ENCODE measurements at places on chromosomes 3 and 15.

GRCh38 chr3:133948131-133948810 lies 52.6 kb upstream of the RAB6B start:
- H3K4me3 ChIP-seq, result no peak overlapping the region
- no peaks in the 10 kb centered on the region for H3K36me3 ChIP-seq
- H3K27ac ChIP-seq, result no peak overlapping the region
- DNase-seq, result no peak

DNA sequence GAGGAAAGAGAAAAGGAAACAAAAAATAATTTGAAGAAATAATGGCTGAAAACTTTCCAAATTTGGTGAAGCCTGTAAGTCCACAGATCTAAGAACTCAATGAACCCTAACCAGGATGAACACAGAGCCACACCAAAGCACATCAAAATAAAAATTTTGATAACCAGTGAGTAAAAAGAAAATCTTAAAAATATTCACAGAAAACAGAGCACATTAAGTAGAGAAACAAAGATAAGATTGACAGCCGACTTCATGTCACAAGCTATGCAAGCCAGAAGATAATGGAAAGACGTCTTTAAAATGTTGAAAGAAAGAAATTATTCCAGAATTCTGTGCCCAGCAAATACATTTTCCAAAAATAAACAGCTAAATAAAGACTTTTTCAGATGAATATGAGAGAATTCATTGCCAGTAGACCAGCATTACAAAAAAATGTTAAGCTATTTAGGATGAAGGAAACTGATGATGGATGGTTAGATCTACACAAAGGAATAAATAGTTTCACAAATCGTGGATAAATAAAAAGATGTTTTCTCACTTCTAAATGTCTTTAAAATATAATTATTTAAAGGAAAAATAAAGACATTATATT lies 140.2 kb upstream of the SKOR1 start:
- no peaks in the 10 kb centered on the region for H3K36me3 ChIP-seq
- no peak for DNase-seq
- H3K4me3 ChIP-seq, result no peak overlapping the region
- no peaks in the 10 kb centered on the region for H3K4me1 ChIP-seq
- no peaks in the 10 kb centered on the region for H3K27me3 ChIP-seq

- H3K27ac ChIP-seq, result 0 out of 2 replicates have a peak overlapping the region, but pooled peaks have one; percentile 26
- peaks cover 56% of the 10 kb centered on the region for H3K4me1 ChIP-seq
- H3K36me3 ChIP-seq, result no peaks in the 10 kb centered on the region
- DNase-seq, result no peak
- no peak overlapping the region for H3K4me3 ChIP-seq
These were observed 9.9 kb downstream of the PDIA5 start for GRCh38 chr3:123076496-123077418.

GRCh38 chr3:132628157-132628556 lies 31.1 kb downstream of the ACKR4 start:
- H3K4me1 ChIP-seq, result no peaks in the 10 kb centered on the region
- H3K27me3 ChIP-seq, result no peaks in the 10 kb centered on the region

DNA sequence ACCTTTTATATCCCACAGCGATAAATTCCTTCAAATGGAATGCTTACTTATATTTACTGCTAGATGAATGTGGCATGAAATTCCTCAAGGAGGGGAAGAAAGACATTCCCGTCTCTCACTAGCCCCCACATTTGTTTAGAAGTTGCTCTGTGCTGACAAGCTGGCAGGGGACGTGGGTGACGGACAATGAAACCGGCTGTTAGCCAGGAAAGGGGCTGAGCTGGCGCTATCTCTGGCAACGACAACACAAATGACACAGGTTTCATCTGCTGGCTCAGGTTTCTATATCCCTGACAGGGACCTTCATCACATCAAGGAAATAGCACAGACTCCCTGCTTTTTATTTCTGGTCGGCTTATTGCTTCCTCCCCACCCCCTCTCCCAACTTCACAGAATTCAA lies 15.8 kb downstream of the RUVBL1 start:
- no peak for DNase-seq
- no peak overlapping the region for H3K4me3 ChIP-seq
- no peaks in the 10 kb centered on the region for H3K4me1 ChIP-seq
- H3K27ac ChIP-seq, result no peak overlapping the region

DNA sequence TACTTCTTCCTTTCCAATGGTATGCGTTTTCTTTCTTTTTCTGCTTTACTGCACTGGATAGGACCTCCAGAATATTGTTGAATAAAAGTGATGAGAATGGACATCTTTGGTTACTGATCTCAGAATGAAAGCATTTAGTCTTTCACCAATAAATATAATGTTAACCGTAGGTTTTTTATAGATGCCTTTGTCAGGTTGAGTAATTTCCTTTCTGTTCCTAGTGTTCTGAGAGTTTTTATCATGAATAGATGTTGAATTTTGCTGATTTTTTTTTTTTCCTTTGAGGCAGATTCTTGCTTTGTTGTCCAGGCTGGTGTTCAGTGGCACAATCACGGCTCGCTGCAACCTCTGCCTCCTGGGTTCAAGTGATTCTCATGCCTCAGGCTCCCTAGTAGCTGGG lies 158.4 kb downstream of the KLHL25 start:
- H3K27me3 ChIP-seq, result no peaks in the 10 kb centered on the region
- H3K36me3 ChIP-seq, result no peaks in the 10 kb centered on the region
- H3K4me1 ChIP-seq, result no peaks in the 10 kb centered on the region
- H3K4me3 ChIP-seq, result no peak overlapping the region
- no peak overlapping the region for H3K27ac ChIP-seq

DNA sequence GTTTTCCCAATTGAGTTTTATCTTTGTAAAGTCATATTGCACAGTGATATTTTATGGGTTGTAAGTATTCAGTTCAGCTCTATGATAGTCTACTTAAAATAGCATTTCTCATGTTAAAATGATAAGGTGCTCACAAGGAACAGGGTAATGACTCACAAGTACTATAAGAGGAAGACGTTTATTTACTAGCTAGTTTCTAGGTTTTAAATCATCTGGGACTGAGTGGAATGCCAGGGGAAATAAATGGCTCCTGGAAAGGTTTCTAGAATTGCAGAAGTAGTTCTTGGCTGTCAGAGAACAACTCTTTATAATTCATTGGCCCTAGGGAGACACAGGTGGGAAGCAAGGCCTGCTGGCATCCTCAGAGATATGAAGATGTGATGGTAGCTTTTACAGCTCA lies 112.8 kb downstream of the CHDH start:
- no peak overlapping the region for H3K27ac ChIP-seq
- H3K36me3 ChIP-seq, result no peaks in the 10 kb centered on the region
- DNase-seq, result no peak
- no peaks in the 10 kb centered on the region for H3K4me1 ChIP-seq

- no peaks in the 10 kb centered on the region for H3K36me3 ChIP-seq
- no peaks in the 10 kb centered on the region for H3K27me3 ChIP-seq
- no peak for DNase-seq
- no peak overlapping the region for H3K27ac ChIP-seq
These were observed 65.8 kb downstream of the SCN11A start for GRCh38 chr3:38985981-38986380.

DNA sequence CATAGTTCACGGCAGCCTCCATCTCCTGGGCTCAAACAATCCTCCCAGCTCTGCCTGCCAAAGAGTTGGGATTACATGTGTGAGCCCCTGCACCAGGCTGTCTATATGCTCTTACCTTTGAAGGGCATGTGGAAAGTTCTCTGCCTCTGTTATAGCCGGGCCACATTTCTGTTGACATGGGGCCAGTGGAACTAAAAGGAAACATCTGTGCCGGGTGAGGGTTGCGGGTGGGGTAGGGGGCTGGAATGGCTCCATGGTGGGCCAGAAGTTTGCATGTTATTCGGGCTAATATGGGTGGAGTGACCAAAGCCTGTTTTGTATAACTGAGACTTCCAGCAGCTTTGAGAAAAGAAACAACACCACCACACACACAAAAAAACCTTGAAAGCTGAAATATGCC lies 8.3 kb upstream of the CLEC3B start:
- H3K27ac ChIP-seq, result no peak overlapping the region
- no peaks in the 10 kb centered on the region for H3K27me3 ChIP-seq
- H3K4me1 ChIP-seq, result no peaks in the 10 kb centered on the region
- no peak for DNase-seq

- H3K4me3 ChIP-seq, result no peak overlapping the region
- no peaks in the 10 kb centered on the region for H3K36me3 ChIP-seq
- no peaks in the 10 kb centered on the region for H3K4me1 ChIP-seq
These were observed 981.8 kb upstream of the GBE1 start for GRCh38 chr3:82743196-82743595.

DNA sequence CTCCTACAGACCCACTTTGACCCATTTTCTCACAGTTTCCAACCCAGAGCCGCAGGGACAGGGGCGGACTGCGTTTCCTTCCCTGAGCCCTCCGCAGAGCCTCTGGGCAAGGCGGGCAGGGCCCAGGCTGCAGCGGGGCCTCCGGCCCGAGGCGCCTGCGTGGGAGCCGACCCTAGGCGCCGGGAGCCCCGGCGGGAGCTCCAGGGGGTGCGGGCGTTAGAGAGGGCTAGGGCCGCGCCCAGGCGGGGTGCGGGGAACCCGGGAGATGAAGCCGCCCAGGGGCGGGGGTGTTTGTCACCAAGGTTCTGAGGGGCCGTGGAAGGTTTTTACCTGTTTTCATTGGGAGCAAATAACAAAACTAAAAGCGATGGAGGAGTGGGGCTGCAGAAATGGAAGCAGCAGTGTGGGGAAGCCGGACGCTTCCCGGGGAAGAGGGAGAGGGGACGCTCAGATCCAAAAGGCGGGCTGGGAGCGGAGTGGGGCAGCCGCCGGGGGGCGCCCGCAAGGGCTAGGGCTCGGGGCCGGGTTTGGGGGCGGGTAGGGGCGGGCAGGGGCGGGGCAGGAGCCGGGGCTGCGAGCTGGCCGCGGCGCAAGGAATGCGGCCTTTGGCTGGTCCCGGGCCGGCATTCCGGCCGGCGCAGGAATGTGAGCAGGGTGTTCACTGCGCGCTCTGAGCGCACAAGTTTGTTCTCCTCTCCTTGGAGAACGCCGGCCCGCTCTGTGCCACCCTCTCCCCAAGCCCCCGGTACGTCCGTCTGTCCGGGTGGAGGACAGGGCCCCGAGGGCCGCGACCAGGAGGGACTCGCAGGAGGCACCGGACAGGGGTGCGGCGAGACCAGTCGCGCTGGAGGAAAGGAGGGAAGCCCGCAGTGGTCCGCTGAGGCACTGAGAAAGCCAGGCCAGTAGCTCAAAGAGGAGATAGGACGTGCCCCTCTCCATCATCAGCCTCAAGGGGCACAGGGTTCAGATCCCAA lies 61.1 kb downstream of the AMOTL2 start:
- H3K27ac ChIP-seq, result peak overlapping the region; percentile 88
- H3K4me1 ChIP-seq, result peaks cover 82% of the 10 kb centered on the region
- no peak for DNase-seq
- no peaks in the 10 kb centered on the region for H3K27me3 ChIP-seq
- H3K4me3 ChIP-seq, result peak overlapping the region; percentile 56

- H3K4me3 ChIP-seq, result no peak overlapping the region
- no peak for DNase-seq
- H3K27ac ChIP-seq, result no peak overlapping the region
- H3K27me3 ChIP-seq, result no peaks in the 10 kb centered on the region
- H3K36me3 ChIP-seq, result no peaks in the 10 kb centered on the region
- no peaks in the 10 kb centered on the region for H3K4me1 ChIP-seq
These were observed 93.2 kb upstream of the NEDD4 start for GRCh38 chr15:56086566-56086965.

DNA sequence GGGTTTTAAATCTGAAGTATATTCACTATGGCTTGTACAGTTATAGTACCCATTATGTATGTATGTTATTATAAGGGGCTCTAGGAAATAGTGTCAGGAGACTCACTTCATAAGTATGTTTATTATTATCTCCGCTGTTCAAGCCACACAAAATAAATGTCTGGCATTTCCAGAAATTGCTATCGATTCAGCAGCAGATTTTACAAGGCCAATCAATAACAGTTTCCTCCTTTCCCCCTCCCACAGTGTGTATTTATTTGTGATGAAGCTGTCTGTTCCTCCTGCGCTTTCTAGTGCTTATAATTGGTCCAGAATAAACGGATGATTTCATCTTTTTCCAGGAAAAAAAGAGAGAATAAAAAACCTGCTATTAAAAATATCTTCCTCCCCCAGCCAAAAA lies 134.2 kb upstream of the LPP start:
- H3K27me3 ChIP-seq, result no peaks in the 10 kb centered on the region
- H3K4me3 ChIP-seq, result no peak overlapping the region
- no peak overlapping the region for H3K27ac ChIP-seq

DNA sequence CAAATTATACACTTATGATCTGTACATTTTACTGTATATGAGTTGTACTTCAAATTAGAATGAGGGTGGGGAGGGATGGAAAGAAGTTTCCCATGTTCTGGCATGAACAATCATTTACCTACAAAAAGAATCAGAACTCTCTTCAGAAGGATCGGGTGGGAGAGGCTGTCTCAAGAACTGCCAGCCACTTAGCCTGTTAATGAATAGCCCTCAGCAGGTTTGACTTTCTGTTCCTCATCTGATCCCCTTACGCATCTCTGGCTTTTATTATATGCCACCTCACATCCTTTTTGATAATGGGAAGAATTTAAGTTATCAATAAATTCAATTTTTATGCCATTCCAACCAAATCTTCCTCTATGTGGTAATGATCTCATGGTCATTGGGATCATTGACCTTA lies 168.3 kb upstream of the TGFBR2 start:
- no peak overlapping the region for H3K4me3 ChIP-seq
- H3K27ac ChIP-seq, result peak overlapping the region; percentile 31
- no peaks in the 10 kb centered on the region for H3K27me3 ChIP-seq
- H3K36me3 ChIP-seq, result no peaks in the 10 kb centered on the region
- H3K4me1 ChIP-seq, result peaks cover 20% of the 10 kb centered on the region

- peaks cover 4% of the 10 kb centered on the region for H3K4me1 ChIP-seq
- no peak for DNase-seq
These were observed 19.7 kb downstream of the KAT2B start for GRCh38 chr3:20059929-20060328.

GRCh38 chr3:151766454-151766853 lies 32.7 kb downstream of the AADACL2 start:
- DNase-seq, result no peak
- no peaks in the 10 kb centered on the region for H3K36me3 ChIP-seq
- no peak overlapping the region for H3K27ac ChIP-seq
- no peaks in the 10 kb centered on the region for H3K27me3 ChIP-seq
- no peak overlapping the region for H3K4me3 ChIP-seq

DNA sequence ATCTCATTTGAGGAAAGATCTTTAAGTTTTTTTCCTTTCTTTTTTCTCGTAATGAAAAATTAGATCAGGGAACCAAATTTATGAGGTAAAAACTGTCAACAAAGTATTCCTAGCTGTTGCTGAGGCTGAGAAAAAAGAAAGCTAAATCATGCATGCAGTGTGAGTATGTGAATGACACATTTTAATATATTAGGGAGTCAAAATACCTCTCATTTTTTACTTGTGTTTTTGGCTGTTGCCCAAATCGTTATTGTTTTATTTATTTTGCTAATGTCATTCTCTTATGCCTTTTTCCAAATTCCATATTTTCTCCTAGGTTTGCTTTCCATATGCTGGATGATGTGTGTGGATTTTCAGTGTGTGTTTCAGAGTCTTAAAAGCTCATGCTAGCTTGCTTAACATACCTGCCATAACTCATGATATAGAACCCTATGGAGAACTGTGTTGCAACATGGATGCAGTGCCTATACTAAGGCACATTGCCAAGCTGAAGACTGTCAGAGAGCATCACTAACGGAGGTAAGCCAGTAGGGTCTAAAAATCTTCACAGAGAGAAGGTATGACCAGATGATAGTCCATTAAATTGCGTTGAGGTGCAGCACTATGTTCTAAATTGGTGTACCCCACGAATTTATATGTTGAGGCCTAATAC lies 629.5 kb upstream of the KCNMB2 start:
- no peaks in the 10 kb centered on the region for H3K27me3 ChIP-seq
- H3K36me3 ChIP-seq, result no peaks in the 10 kb centered on the region
- H3K4me1 ChIP-seq, result peaks cover 19% of the 10 kb centered on the region
- no peak for DNase-seq
- no peak overlapping the region for H3K4me3 ChIP-seq

- H3K27ac ChIP-seq, result no peak overlapping the region
- H3K4me1 ChIP-seq, result no peaks in the 10 kb centered on the region
- no peaks in the 10 kb centered on the region for H3K36me3 ChIP-seq
These were observed 190.5 kb upstream of the VEPH1 start for GRCh38 chr3:157693762-157694161.

Data from Panc1 (cell line).